Osteocyte (in vitro differentiated cells): ENCODE measurements at places on chromosomes 13 and 19. TPM values are rescaled to one million over a fixed set of nuclear protein-coding genes. Genes with fewer than 3 reads are reported as not detected.

The TBXA2R gene
- total RNA-seq, result 0.30 TPM in 1 of 2 replicates, not detected in the other

The POGLUT2 gene
- total RNA-seq, result 32.9 and 33.5 TPM in 2 replicates

The RPS16 gene
- total RNA-seq, result 1,827 and 1,860 TPM in 2 replicates

DNA sequence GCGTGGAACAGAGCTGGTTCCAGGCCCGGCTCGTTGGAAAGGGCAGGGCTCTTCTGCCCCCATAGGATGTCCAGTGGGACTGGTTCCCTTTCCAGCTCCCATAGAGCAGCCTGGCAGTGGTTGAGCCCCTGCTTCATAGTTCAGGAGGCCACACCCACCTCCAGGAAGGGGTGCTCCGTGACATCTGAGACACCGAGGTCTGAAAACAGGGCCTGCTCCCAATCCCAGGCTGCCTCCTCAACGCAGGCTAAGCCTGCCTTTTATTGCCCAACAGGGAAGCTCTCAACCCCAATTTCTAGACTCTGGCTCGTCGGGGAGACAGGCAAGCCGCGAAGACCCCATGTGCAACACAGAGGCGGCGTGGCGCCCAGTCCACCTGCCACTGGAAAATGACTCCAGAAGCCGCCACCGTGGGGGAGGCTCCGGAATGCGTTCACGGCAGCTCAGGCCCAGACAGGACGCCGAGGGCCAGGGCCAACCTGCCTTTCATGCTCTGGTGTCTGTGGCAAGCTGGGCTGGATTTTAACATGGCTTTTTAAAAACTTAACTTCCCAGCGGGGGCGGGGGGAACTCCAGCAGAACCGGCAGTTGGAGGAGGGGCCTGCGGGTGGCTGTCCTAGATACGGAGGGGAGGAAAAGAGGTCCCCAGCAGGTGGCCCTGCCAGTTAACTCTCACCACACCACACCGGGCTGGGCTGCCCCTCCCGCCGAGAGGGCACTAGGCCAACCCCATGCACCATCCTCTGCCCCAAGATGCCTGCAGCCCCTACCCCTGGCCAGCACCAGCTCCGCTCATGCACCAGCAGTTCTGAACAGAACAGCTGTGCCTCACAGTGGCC, 17.9 kb upstream of the TINCR start:
- DNase-seq, result no peak

DNA sequence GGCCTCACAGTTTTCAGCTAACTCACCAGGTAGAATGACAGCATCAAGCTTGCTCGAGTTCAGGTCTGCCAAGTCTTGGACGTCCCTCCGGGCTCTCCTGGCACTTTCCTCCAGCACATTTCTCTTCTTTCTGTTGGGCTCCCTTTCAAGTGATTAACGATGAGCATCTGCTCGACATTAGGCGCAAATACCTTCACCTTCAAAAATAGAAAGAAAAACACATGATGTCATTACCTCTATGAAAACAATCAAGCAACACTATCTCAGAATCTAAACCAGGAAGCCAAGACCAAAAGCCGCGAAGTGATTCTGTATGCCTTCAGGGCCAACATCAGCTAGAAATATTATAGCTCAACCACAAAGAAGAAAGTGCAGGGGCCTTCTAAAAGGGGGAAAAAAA, 15.4 kb upstream of the CLN5 start:
- DNase-seq, result no peak

DNA sequence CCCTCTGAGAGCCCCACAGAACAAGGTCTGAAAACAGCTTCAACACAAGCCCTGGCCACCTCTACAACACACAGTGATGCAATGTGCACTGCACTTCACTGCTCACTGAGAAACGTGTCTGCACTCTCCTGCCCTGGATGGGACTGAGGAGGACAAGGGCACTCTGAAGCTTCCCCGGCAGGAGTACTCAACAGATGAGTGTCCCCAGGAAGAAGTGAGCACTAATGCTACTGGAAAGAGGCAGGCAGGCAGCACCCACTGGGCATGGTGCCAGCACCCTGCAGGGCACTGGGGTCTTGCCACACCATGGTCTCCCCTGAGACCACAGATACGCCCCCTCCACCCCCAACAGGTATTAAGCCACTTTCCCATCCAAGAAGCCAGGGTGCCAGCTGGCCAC, 17.7 kb upstream of the SLC35E1 start:
- no peak for DNase-seq

DNA sequence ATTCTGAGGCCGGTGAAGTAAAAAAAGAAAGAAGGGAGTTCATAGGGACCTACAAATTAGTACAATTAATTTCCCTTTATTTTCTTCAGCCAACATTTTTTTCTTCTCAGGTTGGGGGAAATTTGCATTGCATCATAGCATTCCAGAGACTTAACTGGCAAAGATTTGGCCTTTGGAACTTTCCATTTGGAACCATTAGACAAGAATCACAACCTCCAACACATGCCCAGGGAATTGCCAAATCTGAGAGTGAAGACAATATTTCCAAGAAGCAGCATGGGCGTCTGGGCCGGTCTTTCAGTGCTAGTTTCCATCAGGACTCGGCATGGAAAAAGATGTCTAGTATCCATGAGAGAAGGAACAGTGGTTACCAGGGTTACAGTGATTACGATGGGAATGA, 6.4 kb upstream of the ERCC5 start:
- DNase-seq, result no peak

DNA sequence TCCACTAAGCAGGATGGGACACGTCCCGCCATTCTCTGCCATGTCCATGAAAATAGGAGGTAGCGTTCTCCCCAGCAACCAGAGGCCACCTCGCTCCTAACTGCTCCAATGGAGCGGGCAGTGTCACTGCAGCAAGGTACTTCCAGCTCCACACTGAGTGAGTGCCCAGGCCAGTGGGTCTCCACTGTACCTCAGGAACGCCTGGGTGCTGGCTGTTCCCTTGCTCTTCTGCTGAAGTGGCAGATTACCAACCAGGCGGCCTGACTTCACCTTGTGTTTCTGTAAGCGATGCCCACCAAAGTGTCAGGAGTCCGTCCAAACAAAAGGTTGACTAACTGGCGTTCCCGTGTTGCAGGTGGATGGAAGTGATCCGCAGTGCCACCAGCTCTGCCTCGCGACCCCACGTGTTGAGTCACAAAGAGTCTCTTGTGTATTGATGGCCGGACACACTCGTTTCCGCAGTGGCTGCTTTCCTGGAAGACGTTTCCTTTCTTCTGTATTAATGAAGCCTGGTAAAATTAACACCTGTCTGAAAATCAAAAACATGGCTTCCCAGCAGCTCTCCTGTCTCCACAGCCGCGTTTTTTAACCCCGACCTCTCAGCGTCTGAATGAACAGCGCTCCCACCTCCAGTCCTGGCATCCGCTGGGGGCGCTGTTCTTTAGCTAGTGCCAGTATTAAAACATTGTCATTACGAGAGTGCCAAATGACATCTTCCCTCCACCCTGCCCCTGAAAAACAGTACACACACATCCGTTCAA, 128.8 kb downstream of the STK24 start:
- no peak for DNase-seq
